ENCODE measurements at places on chromosomes 3 and 15. TPM values are rescaled to one million over a fixed set of nuclear protein-coding genes. Genes with fewer than 3 reads are reported as not detected.

The GOLGA6B gene
- polyA plus RNA-seq, result not detected

The RGMA gene
- 16.6 TPM for polyA plus RNA-seq

The REC114 gene
- polyA plus RNA-seq, result not detected

The MEGF11 gene
- polyA plus RNA-seq, result 0.18 TPM

The STAB1 gene
- 0.50 TPM for polyA plus RNA-seq

The FURIN gene
- polyA plus RNA-seq, result 2.9 TPM

The MAP1A gene
- polyA plus RNA-seq, result 3.4 TPM

The TTC21A gene
- 9.4 TPM for polyA plus RNA-seq

The PTPRG gene
- polyA plus RNA-seq, result 31.3 TPM

The BCL2A1 gene
- polyA plus RNA-seq, result not detected

The USP4 gene
- 42.7 TPM for polyA plus RNA-seq

The GPR87 gene
- polyA plus RNA-seq, result not detected

The IQCF5 gene
- not detected for polyA plus RNA-seq

The DISP2 gene
- 26.0 TPM for polyA plus RNA-seq

The WWTR1 gene
- polyA plus RNA-seq, result 0.60 TPM

The INKA1 gene
- polyA plus RNA-seq, result 1.7 TPM

The CD200R1 gene
- polyA plus RNA-seq, result 0.72 TPM

The GPR160 gene
- 2.9 TPM for polyA plus RNA-seq

The KCNMB2 gene
- 0.93 TPM for polyA plus RNA-seq

The STAC gene
- 5.5 TPM for polyA plus RNA-seq

The C2CD4A gene
- polyA plus RNA-seq, result not detected

The GOLGA8J gene
- not detected for polyA plus RNA-seq

The COX5A gene
- 155 TPM for polyA plus RNA-seq

The SLC28A2 gene
- not detected for polyA plus RNA-seq

The OGG1 gene
- polyA plus RNA-seq, result 34.4 TPM

The UROC1 gene
- polyA plus RNA-seq, result not detected

The RAB6B gene
- polyA plus RNA-seq, result 60.8 TPM

The EFHB gene
- 1.0 TPM for polyA plus RNA-seq

The GPR62 gene
- not detected for polyA plus RNA-seq

The SLC12A8 gene
- 4.6 TPM for polyA plus RNA-seq

The MED12L gene
- 35.5 TPM for polyA plus RNA-seq

The RLBP1 gene
- 0.16 TPM for polyA plus RNA-seq

The INSYN1 gene
- 21.3 TPM for polyA plus RNA-seq

The CHST2 gene
- 5.0 TPM for polyA plus RNA-seq

The FOXL2 gene
- not detected for polyA plus RNA-seq

The CCDC13 gene
- 6.5 TPM for polyA plus RNA-seq

The SAMMSON gene
- not detected for polyA plus RNA-seq

The CMSS1 gene
- 26.2 TPM for polyA plus RNA-seq

The CKMT1B gene
- 23.2 TPM for polyA plus RNA-seq

The SLC6A11 gene
- polyA plus RNA-seq, result 4.2 TPM

The KBTBD8 gene
- 4.7 TPM for polyA plus RNA-seq

The ANKRD63 gene
- polyA plus RNA-seq, result not detected

The PP2D1 gene
- polyA plus RNA-seq, result not detected

The CFAP44 gene
- polyA plus RNA-seq, result 7.3 TPM

The ZNF662 gene
- not detected for polyA plus RNA-seq

The A4GNT gene
- polyA plus RNA-seq, result not detected

The SPATA12 gene
- polyA plus RNA-seq, result not detected

The SLC22A14 gene
- 0.16 TPM for polyA plus RNA-seq

The CCDC54 gene
- polyA plus RNA-seq, result not detected

The RBP2 gene
- polyA plus RNA-seq, result not detected

The BCHE gene
- polyA plus RNA-seq, result 2.0 TPM

The TF gene
- 0.24 TPM for polyA plus RNA-seq

The CCNL1 gene
- 186 TPM for polyA plus RNA-seq

Data from neural cell (in vitro differentiated cells).